Breast epithelium (tissue), 4 donors: ENCODE measurements at places on chromosomes 3 and 15. TPM values are rescaled to one million over a fixed set of nuclear protein-coding genes. Genes with fewer than 3 reads are reported as not detected.

The TGM5 gene
- total RNA-seq = 2.7 TPM

The PRTG gene
- 5.2 TPM for total RNA-seq

The PLA2G4D gene
- total RNA-seq = not detected

The CPN2 gene
- total RNA-seq = not detected

The SIDT1 gene
- total RNA-seq = 95.0 TPM

The BUB1B gene
- total RNA-seq = 1.4 TPM

The GHSR gene
- total RNA-seq = not detected

The SI gene
- total RNA-seq = not detected

The STAC gene
- total RNA-seq = 6.1 TPM

DNA sequence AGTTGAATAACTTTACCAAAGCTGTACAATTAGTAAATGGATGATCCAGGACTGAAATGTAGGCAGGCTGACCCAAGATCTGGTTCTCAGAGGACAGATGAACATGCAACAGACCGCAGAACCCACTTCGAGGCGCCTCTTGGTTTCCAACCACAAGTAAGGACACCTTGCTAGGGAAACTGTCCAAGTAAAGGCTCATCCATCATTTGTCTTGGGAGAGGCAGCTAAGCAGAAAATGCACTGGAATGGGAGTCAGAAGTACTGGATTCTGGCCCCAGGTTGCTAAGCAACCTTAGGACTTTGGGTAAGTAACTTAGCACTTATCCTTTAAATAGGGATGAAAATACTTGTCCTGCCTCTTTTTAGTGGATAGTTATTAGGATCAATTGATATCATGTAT is 366.3 kb upstream of the LRRC3B start:
- no peak for DNase-seq

DNA sequence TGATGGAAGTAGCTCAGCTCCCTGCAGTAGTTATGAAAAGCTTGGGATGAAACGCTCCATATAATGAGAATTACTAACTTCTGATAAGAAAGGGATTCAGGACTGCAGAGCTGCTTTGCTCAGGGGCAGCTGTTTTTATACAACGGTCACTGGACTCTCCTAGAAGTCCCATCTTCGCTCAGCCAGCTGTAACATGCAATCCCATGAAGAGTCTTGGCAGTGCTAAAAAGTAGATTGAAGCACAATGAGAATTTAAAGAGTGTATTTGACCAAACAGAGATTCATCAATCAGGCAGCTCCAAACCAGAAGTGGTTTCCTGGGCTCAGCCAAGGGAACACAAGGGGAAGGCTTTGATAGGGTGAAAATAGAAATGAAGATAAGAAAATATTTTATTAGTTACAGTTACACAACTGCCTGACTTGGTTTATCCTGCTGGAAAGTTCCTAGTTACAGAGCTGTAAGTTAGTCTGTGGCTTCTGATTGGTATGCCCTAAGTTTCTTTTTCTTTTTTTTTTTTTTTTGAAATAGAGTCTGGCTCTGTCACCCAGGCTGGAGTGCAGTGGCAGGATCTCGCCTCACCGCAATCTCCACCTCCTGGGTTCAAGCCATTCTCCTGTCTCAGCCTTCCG is 24.1 kb downstream of the SIDT1 start:
- no peak for DNase-seq

GRCh38 chr3:16841904-16842271 is 42.9 kb upstream of the PLCL2 start:
- DNase-seq = no peak

- DNase-seq = no peak
Measured at GRCh38 chr3:194521510-194522260, 34.9 kb upstream of the ATP13A3 start.

GRCh38 chr3:53079791-53080555 is 34.1 kb upstream of the SFMBT1 start:
- peak; percentile 41 for DNase-seq

GRCh38 chr3:36525115-36525801 is 145.0 kb downstream of the STAC start:
- no peak for DNase-seq

- DNase-seq = no peak
Measured at GRCh38 chr15:95442107-95442719, 888.3 kb upstream of the NR2F2 start.

DNA sequence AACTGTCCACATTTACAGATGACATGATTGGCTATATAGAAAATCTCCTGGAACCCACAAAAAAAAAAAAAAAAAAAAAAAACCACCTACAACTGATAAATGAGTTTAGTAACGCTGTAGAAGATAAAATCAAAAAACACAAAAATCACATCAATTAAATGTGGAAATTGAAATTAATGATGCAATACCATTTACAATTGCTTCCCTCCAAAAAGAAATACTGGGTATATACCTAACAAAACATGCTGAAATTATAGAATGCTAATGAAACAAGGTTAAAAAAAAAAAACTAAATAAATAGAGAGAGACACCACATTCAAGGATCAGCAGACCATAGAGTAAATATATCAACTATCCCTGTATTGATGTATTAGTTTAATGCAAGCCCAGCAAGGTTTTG is 215.7 kb downstream of the ULK4 start:
- DNase-seq = no peak

DNA sequence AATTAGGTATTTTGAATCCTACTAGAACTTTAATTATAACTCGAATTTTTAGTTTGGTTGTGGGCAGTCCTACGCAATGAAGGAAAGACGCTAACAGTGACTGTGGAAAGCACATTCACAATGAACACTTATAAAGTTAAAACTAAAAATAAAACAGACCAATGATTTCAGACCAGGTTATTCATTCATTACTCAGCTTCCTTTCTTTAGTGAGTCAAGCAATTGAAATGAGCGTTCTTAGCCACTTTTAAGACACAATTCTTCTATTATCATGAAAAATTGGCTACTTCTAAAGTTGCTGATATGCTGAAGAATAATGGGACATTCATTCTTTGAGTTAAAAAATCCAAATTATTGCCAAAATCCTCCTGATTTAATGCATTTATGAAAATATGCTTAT is 66.0 kb upstream of the CMSS1 start:
- no peak for DNase-seq

DNA sequence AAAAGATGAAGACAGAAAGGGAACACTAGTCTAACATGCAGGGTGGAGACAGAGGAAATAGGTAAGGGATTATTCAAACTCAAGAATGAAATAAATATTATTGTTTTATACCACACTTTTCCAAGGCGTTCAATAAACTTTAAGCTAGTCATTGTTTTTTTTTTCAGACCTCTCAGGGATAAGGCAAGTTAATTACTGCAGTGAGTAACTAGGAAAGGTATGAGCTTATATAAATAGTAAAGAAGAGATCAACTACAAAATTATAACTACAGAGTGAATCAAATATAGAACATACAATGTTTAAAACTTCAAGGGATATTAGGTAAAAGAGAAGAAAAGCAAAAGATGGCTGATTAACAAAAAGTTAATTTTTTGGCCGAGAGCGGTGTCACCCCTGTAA is 31.5 kb upstream of the XXYLT1 start:
- DNase-seq = no peak

DNA sequence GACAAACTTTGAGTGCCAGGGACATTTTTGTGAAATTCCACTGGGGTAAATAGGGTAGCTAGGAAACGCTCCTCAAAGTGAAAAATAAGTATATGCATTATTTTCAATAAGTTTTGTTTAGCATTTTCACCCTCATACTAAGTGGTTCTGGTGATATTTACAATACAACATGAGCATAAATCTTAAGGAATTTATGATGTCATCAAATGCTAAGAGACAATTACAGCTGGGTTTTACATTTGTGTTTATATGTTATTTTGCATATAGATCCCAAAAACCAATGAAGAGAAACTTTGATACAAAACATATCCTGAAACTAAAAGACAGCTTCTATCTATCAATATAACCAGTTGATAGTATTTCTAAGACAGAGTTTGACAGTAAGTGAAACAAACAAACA is 323.1 kb downstream of the ZBTB20 start:
- no peak for DNase-seq

- DNase-seq = no peak
Measured at GRCh38 chr3:72279631-72280041, 494.7 kb upstream of the PROK2 start.

DNA sequence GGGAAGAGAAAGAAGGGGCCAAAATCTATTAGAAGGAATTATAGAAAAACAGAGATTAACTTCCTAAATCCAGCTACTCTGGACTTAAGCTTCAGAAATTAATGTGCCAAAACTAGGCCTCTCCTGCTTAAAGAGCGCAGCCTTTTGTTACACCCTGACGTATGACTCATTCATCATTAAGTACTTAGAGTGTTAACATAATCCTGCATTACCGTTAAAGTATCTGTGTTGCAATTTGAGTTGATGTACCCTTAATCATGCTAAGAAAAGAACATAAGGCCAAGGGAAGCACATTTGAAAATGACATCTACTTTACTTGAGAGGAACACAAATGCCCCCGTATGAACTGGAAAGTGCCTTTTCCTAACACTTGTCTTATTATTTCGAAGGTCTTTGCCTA is 7.9 kb downstream of the HTR3D start:
- no peak for DNase-seq

DNA sequence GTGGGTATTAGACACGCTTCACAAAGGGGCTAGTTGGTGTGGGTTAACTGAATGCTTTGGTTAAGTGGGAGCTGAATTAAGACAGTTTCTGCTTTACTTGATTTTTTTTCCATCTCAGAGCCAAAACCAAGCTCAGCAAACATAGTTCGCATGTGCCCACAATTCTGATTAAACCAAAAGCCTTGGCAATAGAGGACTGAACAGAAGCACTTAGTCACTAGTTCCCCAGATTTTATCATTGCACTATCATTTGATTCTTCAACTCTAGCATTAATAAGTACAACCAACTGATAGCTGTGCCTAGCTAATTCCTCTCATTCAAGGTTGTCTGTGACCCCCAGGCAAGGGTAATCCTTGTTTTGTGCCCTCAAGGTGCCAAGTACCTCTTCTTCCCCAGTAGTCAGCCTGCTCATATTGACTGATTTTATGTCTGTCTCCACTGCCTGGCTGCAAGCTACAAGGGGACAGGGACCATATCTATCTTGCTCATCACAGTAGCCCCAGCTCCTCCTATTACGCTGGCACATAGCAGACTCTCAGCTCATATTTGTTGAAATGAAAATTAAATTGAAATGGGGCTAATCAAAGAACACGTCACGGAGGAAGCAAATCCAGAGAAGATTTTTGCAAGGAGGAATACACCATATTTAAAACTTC is 9.9 kb upstream of the ARHGEF3 start:
- DNase-seq = no peak

DNA sequence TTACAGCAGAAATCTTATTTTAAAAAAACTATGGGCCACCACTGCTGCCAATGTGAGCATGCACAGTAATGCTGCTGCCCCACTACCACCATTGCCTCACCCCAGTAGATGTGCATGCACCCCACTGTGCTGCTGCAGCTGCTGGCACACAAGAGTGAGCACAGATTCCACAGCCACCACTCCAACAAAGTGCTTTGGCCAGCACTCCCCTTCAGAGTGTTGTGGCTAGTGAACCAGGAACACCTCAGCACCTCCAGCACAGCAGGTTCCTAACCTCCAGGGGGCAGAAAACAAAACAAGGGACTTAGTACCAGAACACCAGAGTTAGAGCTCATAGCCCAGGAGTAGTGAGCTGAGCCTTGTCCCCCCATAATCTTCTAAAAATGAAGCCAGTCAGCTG is 629.6 kb downstream of the PYDC2 start:
- no peak for DNase-seq

- DNase-seq = no peak
Measured at GRCh38 chr3:147387291-147387884, 19.0 kb downstream of the ZIC4 start.

DNA sequence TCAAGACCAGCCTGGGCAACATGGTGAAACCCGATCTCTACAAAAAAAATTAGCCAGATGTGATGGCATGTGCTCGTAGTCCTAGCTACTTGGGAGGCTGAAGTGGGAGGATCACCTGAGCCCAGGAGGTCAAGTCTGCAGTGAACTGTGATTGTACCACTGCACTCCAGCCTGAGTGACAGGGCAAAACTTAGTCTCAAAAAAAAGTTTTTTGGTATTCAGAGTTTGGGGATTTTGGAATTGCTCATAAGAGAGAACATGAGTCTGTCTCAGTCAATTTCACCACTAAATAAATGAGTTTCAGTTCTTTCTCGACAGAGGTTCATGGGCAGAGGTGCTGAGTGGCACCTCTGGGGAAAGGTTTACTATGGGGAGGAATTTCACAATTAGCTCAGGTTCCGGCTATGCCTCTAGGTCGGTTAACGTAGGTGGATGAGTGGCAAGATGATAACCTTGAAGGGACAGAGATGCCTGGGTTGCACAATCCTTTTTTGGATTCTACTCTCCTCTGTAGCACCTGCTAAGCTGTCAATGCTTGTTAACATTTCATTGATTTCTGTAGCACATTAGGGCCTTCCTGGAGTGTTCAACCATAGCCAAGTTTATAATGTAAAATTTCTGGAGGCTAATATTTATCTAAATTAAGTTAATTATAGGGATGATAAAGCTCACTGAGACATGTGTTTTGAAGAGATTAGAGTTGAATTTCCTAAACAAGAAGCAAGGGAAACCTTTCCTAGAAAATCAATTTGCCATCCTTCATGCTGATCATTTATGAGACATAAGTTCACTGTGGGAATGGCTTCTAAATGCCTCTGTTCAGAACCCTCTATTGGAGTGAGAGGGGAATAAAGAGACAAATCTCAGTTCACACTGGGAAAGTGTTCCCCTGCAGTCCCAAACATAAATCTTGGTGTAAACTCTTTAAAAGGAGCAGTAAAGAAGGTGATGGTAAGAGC is 37.4 kb upstream of the DCP1A start:
- no peak for DNase-seq

DNA sequence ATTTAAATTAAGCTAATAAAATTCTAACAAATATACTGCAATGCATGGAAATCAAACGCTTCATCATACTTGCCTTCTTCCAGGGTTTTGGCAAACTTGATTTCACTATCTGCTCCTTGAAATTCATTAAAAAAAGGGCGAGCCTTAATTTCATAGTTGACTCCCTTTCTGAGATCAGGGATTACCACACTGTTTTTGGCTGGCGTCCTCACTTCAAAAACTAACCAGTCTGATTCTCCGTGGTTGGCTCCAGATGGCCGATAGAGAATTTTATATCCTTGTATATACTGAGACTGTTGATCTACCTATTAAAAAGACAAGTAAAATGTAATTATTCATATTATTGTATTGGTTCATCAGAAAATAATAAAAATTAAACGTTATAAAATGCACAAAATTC is 1106.8 kb downstream of the ROBO1 start:
- DNase-seq = no peak

DNA sequence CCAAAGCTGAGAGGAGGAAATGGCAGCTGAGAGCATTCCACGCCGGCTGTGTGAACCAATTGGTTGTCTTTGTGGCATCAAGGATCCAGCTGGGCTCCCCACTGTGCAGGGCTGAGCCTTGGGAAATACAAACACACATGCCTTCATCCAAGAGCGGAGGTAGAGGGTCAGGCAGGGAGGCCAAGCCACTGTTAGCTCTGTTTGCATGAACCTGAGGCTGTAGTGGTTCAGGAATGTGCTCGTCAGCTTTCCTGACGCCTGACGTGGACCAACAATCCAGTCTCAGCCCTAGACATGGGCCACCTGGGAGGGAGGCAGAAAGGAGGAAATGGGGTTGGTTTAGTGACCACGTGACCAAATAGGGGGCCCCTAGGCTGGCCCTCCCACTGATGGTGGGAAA is 276.9 kb downstream of the TLE3 start:
- DNase-seq = no peak

- DNase-seq = no peak
Measured at GRCh38 chr3:138825336-138825735, 9.4 kb downstream of the PIK3CB start.

GRCh38 chr3:148605521-148605920 is 92.2 kb upstream of the AGTR1 start:
- DNase-seq = no peak
